ENCODE measurements at places on chromosomes 6 and 20.

DNA sequence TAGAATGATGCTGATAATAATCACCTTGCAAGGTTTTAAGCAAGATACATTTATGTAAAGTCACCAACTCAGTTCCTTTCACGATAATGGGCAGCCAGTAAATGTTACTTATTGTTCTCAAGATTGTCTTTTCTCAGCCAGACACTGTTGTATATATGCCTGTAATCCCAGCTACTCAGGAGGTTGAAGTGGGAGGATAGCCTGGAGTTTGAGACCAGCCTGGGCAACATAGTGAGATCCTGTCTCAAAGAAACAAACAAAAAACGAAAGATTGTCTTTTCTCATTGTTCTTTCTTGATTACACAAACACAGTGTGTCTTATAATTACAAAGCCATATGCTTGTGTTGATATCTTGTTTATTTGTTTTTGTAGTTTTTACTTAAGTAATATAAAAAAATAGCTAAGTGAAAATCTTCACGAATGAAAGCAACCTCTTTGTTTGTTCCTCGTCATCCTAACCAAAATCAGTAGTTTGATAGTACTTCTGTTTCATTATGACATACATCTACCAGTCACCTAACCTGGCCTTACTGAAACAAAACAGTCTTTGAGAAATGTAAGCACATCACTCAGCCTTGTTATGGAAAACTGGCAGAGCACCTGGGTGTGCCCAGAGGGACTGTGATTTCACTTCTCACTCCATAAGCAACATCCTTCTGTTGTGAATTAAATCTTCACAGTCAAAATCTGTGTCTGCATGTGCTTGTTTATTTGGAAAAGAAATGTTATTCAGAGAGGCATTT, 436.2 kb upstream of the SOX4 start:
- no peak for DNase-seq

GRCh38 chr6:149567194-149567586, 1.0 kb downstream of the GINM1 start:
- peak; percentile 28 for DNase-seq

GRCh38 chr6:33356295-33356694, 35.3 kb upstream of the KIFC1 start:
- no peak for DNase-seq

- no peak for DNase-seq
These were observed 28.9 kb downstream of the VEGFA start for GRCh38 chr6:43798688-43799444.

- no peak for DNase-seq
These were observed 1.7 kb upstream of the C20orf203 start for GRCh38 chr20:32675223-32675975.

DNA sequence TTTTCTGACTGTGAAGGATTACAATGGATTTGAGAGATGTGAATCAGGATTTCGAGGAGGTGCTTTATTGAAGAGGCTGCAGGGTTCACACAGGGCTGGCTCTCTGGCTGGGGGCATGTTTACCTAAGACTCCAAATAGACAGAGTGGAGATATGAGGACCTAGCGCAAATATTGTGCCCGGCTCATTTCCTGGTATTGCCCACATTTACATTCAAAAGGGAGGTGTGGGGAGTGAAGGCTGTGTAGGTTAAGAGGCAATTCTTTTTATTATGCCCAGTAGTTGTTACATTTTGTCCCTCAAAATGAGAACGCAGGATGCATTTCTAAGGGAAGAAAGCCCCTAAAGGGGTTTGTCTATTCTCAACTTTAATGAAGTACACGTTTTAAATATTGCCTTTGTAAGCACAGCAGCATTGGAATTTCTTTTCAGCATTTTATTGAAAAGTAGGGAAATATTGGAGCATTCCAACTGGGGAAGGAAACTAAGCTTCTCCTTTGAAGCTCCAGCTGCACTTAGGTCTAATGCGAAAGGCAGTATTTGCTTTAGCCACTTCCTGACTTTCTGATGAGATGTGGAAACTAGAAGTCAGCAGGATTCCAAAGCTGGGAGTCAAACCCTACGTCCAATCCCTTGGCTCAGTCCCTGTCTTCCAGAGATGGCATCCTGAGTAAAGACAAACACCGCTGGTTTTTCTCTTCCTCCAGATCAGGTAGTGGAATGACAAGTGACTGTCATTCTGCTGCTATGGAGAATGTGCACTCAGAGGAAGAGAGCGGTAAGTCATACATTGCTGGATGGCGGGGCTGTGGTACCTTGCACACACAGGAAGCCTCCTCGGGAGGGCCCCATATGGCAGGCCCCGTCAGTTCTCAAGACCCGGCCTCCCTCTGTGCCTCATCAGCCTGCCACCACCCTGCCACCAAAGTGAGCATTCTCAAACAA, 70.7 kb downstream of the MYB start:
- no peak for DNase-seq

- no peak for DNase-seq
These were observed 56.0 kb downstream of the ZDHHC14 start for GRCh38 chr6:157436944-157437336.

DNA sequence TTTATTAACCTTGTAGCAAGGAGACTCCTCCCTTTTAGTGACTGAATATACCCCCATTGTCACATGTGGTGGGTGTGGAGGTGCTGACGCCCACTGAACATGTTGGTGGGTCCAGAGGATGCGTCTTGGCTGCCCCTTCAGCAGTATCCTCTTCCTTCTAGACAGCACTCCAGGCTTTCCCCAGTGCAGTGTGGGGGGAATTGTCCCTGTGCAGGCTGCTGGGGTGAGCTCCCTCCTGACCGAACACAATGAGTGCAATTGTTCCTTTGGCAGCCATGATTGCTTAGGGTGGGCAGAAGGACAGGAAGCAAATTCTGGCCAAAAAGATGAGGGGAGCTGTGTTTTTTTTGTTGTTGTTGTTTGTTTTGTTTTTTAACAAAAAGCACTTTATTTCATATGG, 209.3 kb upstream of the PDE10A start:
- no peak for DNase-seq

GRCh38 chr6:56713254-56713672, 70.6 kb upstream of the DST start:
- DNase-seq = no peak

GRCh38 chr6:30074331-30075093, 1.1 kb downstream of the RNF39 start:
- DNase-seq = no peak

DNA sequence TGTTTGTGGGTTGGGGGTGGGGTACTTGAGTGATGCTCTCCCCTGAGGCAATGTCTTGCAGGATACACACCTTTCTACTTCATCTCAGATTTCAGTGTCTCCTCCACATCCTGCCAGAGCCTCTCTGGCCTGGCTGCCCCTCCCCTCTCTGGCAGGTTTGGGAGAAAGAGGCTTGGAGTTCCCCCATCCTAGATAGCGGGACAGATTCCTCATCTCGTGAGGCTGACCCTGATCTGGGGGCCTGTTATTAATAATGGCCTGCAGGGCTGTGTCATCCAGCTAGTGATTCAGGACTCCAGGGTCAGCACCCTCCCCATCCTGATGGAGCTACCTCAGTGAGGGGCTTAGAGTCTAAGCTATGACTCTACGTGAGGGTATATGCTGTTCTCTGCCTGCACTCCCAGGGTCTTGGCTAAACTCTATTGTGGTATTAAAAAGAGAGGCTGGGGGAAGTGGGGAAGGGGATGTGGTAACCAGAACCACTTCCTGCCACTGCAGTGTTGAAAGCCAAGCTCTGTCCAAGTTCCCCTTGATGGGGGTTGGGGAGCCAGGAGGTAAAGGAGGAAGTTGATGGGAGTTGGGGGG, 3.7 kb upstream of the MMP9 start:
- DNase-seq = peak; percentile 65

- no peak for DNase-seq
These were observed 376.6 kb downstream of the GRIK2 start for GRCh38 chr6:101770116-101770515.
